Metanephros (tissue), 2 donors: ENCODE measurements at places on chromosomes 5 and 9. TPM values are rescaled to one million over a fixed set of nuclear protein-coding genes. Genes with fewer than 3 reads are reported as not detected.

Gene SLC25A2
- total RNA-seq, result 0.35 TPM

Gene SLC23A1
- total RNA-seq, result 6.2 TPM

Gene PPIP5K2
- 85.3 TPM for total RNA-seq

Gene AGXT2
- 25.9 TPM for total RNA-seq

Gene S1PR3
- total RNA-seq, result 77.5 TPM

Gene RECK
- total RNA-seq, result 17.9 TPM

Gene CDH6
- total RNA-seq, result 89.1 TPM

Gene DDX4
- total RNA-seq, result not detected

Gene C5orf34
- 6.2 TPM for total RNA-seq

Gene SMIM33
- not detected for total RNA-seq

Gene ECSCR
- total RNA-seq, result 24.9 TPM

Gene GALNT12
- 3.9 TPM for total RNA-seq

Gene LPAR1
- total RNA-seq, result 37.8 TPM

Gene PCDHB10
- 6.2 TPM for total RNA-seq

Gene OBP2B
- total RNA-seq, result not detected

Gene CD72
- 3.3 TPM for total RNA-seq

Gene ADAMTSL2
- 8.9 TPM for total RNA-seq

Gene BTNL3
- total RNA-seq, result not detected

Gene SLC27A6
- total RNA-seq, result 0.93 TPM

Gene BARX1
- total RNA-seq, result 0.23 TPM
